ENCODE measurements at places on chromosomes 6 and 20. TPM values are rescaled to one million over a fixed set of nuclear protein-coding genes. Genes with fewer than 3 reads are reported as not detected.

DNA sequence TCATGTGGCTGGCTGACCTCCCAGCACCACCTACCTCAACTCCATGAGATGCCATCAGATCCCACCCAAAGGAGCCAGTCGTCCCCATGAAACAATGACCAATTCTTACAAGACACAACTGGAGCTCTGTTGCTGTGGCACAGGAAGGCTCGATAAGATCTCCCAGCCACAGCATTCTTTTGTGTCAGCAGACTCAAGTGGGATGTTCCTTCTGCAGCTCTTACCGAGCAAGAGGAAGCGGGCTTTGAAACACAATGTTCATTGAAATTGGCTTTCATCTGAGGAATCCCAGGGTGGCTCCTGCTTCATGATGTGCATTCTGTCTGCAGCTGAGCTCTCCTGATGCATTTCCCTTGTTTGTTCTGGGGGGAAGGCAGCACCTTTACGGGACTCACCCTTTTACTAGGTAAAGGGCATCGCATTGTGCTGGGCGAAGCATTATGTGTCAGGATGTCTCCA is 222.0 kb upstream of the SGK1 start:
- no peak for DNase-seq

DNA sequence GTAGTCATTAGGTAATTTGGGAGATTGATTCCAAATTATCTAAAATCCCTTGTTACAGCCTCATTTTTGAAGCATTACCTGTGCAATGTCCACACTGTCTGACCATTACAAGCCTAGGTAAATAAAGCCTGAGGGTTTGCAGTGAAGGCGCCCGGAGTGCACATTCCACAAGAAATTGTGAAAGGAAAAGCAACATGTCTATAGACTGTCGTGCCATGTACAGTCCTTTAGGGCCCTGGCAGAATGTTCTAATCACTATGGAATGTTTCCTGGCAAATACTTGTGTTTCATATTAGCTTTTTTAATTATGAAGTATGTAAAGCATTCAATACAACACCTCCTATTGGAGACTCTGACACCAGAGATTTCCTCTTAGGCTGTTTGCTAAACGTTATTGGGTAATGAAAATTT is 28.9 kb downstream of the PREP start:
- no peak for DNase-seq

- DNase-seq: no peak
Observed at GRCh38 chr6:4441981-4442434, 306.6 kb upstream of the ECI2 start.

DNA sequence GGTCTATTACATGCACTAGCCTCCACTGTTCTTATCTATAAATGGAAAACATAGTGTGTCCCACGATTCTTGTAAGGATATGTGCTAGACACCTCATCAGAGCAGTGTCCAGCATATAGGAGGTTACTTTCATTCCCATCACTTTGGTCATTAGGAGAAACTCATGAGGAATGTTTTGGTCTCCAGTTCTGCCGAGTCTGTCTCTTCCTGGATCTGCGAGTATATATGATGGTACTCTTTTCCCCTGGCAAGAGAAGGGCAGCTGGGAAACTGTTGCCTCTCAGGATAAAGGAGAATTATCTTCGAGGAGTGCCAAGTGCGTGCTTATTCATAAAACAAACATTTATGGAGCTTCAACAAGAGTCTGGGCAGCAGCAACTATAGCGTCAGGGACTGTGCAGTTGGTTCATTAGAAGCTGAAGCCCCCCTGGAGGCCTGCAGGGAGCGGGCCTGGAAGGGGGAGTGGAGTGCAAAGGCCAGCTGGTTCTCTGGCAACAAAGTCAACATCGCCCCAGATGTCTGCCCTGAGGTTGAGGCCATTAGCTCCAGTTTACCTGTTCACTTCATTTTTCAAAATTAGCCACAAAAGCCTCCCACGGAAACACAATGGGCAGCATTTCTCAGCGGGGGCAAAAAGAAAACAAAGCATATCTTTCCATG is 811.9 kb downstream of the MAFB start:
- DNase-seq: no peak

DNA sequence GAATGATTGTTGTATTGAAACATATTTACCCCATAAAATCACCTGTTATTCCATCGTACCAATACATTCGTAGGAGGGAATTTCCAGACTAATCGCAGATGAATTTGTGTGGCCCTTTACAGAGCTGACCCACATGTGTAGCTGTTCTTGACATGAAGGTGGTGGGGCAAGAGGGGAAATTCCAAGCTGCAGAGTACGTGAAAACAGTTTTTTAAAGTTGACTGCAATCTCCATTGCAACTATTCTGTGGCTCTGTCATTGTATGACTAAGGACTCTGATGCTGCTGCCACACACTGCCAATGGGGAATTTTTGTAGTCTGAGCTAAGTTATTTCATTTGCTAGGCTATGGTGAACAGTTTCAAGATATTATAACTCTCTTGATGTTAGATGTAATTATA is 46.4 kb upstream of the ADTRP start:
- no peak for DNase-seq

DNA sequence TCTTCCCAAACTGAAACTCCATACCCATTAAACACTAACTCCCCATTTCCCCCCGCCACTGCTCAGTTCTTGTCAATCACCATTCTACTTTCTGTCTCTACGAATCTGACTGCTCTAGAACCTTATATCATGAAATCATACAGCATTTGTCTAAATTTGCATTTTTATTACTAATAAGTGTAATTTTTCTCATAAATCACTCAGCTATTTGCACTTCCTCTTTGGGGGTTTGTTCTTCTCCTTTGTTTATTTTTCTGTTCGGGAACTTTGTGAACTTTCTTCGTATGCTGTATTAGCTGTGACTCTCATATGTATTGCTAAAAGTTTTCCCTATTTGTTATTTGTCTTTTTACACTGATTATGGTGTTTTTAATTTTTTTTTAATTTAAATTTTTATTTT is 152.2 kb downstream of the SLC16A10 start:
- no peak for DNase-seq

DNA sequence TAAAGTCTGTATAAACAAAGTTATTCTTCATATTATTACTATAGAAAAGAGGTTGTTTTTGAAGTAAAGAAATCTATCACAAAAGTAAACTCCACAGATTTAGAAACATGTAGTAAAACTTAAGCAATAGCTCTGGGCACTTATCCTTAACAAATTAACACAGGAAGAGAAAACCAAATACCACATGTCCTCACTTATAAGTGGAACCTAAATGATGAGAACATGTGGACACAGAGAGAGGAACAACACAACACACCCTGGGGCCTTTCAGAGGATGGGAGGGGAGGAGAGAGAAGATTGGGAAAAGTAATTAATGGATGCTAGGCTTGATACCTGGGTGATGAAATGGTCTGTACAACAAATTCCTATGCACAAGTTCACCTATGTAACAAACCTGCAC is 57.2 kb downstream of the C6orf58 start:
- DNase-seq: no peak

DNA sequence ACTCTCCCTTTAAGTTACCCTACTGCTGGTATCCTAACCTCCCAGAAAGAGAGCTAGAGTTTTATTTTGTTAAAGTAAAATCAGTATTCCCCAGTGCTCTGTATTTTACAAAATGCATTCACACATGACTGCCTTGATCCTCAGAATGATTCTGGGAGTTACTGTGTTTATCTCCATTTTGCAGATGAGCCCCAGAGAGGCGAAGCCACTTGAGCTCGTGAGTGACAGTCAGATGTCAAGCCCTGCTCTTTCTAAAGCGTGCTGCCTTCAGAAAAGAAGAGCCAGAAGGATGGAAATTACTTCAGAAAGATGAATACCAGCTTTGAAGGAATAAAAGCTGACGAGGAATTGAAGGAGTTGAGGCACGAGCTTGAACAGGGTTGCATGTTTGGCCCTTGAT is 14.1 kb upstream of the OSER1 start:
- DNase-seq: no peak

GRCh38 chr20:40757087-40757486 is 68.1 kb upstream of the MAFB start:
- no peak for DNase-seq

DNA sequence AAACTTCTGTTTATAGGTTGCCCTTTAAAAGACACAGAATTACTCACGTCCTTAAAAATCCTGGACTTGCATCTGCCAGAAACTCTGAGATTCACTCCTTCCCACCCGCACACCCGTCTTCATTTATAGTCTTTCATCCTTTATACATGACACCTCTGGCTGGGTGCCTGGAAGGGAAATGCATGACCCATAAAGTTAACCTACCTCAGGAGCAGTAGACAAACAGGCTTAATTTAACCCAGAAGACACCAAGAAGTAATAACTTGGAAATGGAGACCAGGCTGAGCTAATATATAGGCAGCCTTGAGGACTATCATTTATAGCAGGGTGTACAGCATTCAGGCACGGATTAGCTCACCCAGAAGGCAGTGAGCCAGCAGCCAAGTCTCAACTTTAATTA is 429.0 kb upstream of the NRSN1 start:
- DNase-seq: no peak

- DNase-seq: no peak
Observed at GRCh38 chr6:149235130-149235561, 82.4 kb upstream of the TAB2 start.

- no peak for DNase-seq
Observed at GRCh38 chr20:33062105-33062824, 8.6 kb downstream of the BPIFB3 start.

- no peak for DNase-seq
Observed at GRCh38 chr20:33576432-33577125, 85.5 kb upstream of the C20orf144 start.

DNA sequence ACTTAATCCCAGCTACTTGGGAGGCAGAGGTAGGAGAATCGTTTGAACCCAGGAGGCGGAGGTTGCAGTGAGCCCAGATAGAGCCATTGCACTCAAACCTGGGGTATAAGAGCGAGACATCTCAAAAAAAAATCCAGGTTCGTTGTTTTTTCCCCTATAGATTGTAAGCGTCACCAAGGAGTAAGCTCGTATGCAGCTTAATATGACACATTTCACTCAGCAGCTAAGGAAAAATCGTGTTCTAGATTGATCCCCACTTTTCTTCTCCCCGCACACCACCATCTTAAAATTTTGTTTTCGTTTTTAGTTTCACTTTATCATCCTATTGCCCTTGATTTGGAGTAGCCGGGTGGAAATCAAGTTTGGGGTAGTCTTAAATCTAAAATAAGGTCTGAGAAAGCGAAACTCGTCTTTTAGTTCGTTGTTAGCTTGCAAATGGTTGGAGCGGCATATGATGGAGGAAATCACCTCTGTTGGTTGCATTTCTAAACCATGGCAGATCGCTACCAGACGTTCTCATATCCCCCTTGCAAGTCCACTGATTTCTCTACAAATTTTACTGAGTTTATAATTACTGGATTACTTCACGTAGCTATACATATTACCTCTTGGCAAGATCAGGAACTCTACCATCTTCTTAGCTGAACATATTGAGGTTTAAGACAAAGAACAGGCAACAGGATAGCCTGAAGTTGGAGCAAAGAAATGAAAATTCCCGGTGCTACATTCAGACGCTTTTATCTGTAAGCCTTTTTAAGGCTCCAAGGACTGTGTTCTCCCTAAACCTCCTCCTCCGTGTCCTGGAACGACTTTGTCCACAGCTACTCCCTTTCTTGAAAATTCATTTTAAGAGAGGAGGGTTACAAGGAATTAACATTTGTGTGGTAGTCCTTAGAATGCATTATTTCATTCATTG is 91.1 kb upstream of the BTN3A2 start:
- no peak for DNase-seq

DNA sequence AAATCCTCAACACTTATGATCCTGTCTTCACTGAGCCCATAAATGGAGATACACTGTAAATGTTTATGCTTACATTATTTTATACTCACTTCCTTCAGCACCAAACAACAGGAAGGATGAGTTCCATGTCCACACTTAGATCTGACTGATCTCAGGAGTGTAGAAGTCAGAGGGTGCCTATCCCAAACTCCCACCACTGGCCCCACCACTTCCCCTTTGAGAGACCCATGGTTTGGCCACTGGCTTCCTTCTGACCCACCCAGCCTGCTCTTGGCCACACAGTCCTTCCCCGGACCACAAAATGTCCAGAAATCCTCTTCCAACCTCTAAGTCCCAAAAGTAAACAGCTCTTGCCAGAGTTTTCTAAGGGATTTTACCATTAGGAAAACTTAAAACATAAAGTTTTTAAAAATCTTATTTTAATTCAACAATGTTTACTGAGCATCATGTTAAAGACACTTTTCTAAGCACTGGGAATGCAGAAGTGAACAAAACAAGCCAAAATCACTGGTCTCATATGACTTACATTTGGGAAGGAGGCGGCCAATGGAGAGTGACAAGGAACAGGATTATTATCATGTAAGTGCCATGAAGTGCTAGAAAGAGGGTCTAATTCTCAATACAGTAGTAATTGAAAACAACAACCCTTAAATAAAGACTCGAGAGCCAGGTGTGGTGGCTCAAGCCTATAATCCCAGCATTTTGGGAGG is 103.8 kb downstream of the NRSN1 start:
- no peak for DNase-seq

DNA sequence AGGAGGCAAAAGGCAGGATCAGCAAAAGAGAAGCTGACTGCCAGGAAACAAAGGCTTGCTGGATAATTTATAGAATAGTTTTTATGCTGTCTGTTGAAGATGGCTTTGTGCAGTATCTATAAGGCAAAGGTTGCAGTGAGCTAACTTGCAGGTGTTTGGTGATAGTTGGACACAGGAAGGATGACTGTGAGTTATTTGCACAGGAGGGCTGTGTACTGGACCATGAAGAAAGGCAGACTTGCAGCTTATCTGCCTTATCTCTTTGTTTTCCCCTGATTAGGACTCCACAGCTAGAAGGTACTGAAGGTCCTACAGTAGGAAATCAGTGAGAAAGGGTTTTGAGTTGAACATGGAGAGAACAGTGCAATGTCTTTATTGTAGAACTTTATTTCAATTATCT is 2.1 kb downstream of the BTN1A1 start:
- no peak for DNase-seq

- no peak for DNase-seq
Observed at GRCh38 chr20:63174309-63175037, 41.5 kb downstream of the YTHDF1 start.

DNA sequence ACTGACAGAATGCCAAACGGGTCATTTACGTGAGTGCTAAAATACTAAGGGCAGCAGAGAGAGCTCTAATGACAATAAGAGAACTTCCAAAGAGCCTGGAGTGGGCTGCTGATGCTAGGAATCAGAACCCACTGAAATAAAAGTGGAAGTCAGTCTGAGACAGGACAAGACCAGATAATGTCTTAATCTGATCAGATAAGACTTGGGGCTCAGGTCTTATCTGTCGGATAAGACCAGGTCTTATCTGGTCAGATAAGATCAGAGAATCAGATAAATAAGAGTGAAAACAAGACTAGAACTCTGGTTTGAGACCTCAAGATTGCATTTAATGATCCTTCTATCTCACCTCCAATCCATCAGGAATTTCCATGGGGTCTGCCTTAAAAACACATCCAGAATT is 18.6 kb downstream of the LRP11 start:
- DNase-seq: no peak

The HLA-E gene
- total RNA-seq: 878 TPM

The TFAP2D gene
- not detected for total RNA-seq

The ZC2HC1B gene
- total RNA-seq: not detected

The FAM50B gene
- total RNA-seq: 5.6 TPM

The VNN1 gene
- total RNA-seq: 21.4 TPM

The SNPH gene
- 2.0 TPM for total RNA-seq

The FERMT1 gene
- 1.6 TPM for total RNA-seq

The CD24 gene
- total RNA-seq: 0.84 TPM

Data from omental fat pad (tissue), 4 donors.